ENCODE measurements at places on chromosomes 2 and 18.

GRCh38 chr2:237594514-237594871, 4.0 kb upstream of the RAB17 start:
- no peak for DNase-seq

- no peak for DNase-seq
These were observed 53.0 kb downstream of the POLR1A start for GRCh38 chr2:86052676-86053075.

DNA sequence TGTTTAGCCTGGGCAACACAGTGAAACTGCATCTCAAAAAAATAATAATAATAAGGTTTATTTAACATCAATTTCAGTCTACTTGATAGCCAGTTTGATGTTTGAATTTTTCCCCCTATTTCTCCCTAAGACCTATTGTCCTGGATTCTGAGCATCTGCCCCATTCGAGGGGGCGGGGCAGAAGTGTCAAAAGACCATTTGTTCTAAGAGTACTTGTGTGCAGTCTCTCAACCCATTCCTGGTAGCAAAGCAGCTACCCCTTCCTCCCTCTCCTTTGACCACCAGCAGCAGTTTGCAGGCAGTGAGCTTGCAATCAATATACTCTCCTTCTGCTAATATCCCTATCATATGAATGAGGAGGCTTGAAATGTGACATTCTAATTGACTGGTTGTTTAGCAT, 71.9 kb downstream of the VWC2L start:
- no peak for DNase-seq

GRCh38 chr2:26521054-26521912, 43.4 kb upstream of the OTOF start:
- no peak for DNase-seq

DNA sequence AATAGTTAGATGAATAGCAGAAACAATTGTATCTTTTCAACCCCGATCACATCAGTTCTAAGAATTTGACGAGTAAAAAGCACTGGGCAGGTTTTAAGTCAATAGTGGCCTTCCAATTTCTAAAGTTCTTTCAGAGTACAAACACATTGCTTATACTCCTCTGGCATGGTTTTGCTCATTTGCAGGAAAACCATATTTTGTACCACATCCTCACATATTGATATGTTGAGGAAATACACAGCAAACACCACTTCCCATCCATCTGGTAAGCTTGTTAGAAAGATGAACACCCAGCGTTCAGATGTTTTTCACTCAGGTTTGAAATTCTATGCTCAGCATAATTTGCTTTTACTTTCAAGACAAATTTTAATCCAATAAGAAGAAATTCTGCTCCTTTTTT, 344.6 kb upstream of the ACVR2A start:
- no peak for DNase-seq

- DNase-seq = no peak
These were observed 144.9 kb upstream of the MYCN start for GRCh38 chr2:15795426-15795825.

- no peak for DNase-seq
These were observed 1378.4 kb upstream of the PIK3C3 start for GRCh38 chr18:40576507-40577115.

- no peak for DNase-seq
These were observed 139.2 kb upstream of the ARHGAP28 start for GRCh38 chr18:6590326-6590725.

GRCh38 chr2:8985561-8986326, 17.7 kb downstream of the MBOAT2 start:
- no peak for DNase-seq

GRCh38 chr2:222052934-222053367, 245.8 kb downstream of the PAX3 start:
- DNase-seq = no peak

GRCh38 chr2:191881982-191882816, 35.3 kb upstream of the CAVIN2 start:
- DNase-seq = no peak

DNA sequence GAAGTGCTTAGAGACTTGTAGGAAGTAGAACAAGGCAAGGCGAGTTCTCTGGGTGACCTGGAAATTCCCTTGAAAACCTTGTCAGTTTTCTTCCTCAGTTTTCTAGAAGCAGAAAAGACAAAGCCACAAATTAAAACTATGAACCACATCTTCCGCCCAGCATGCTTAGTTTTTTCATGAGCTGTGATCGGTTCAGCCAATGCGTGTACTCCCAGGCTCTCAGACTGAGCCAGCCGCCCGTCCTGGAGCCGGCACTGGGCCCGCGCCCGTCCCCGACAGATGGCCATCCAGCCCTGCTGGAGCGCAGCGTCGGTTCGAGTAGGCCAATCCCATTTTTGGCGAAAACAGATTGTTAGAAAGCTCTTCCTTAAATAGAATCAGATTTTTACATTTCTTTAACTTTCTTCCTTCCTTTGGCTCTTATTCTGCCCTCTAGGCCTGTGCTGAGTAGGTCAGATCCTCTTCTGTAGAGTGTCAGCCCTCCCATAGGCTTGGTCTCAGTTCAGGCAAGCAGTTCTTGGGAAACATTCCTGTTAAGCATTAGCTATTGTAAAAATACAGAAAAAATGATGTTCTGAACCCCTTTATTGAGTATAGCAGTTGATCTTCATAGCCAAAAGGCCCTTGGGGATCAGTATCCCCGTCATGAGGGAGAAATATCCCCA, 112.5 kb downstream of the NCK2 start:
- no peak for DNase-seq

DNA sequence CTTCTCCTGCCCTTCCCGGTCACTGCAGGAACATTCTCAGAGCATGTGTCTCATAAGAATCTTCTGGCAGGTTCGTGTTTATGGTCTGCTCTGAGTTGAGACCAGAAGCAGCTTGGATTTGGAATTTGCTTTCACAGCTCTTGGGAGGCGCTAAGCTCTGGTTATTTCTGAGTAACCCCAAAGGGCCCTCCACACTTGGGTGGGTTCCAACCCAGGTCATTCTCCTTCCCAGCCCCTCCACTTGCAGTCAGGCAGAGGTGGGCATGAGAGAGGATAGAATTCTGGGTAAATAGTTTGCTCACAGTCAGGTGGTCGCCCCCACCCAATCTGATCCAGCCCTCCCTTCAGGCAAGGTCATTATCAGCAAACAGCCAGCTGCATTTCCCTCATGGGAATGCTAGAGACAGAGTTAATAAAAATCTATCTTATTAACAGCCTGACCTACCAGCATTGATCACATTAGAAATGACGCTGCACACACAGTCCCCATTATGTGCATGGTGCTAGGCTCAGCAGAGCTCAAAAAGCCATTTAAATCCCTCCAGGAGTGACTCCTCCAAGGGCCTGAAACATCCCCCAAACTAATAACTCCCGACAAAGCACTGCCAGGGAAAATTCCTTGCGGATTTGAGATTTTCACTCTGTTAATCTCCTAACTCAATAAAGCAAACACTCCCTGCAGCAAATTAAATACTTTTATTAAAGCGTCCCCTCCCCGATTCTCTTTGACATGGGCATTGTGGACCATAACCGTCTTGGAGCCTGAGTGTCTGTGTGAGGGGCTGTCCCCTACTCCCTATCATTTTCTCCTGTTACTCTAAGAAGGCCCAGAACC, 61.9 kb downstream of the SLC4A5 start:
- no peak for DNase-seq

- no peak for DNase-seq
These were observed 619 bp downstream of the GALM start for GRCh38 chr2:38666556-38666910.

DNA sequence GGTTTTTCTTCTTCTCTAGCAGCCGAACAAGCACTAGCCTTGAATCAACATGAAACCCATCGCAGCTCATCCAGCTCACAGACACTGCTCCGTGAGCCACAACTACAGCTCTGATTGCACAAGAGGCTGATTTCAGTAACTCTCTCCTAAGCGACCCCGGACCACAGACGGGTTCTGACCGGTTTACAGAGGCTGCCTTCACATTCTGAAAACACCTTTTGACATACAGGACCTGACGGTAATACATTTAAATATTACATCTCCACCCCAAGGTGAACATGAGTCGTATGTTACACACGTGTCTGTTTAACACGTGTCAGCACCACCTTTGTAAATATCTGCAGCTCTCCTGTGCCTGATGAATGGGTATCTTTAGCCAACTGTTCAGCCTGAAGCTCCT, 120.7 kb downstream of the TMEM18 start:
- DNase-seq = no peak

DNA sequence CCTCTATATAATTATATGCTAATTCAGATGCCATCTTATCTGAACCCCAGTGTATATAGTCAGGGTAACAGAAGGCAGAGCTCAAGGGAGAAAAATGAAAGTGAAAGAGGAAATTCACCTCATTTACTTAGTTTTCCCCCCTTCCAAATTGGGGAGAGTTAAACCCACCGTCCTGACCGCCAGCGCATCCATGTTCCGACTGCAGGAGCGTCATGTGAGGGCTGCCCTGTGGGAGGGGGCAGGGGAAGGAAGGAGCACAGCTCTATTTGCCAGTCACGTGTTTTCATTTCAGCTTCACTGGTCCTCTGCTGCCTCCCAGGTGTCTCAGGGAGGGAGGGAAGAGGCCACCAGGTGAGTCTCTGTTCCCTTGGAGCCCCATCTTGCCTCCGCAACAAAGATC, 13.2 kb downstream of the CNNM4 start:
- DNase-seq = peak; percentile 63

DNA sequence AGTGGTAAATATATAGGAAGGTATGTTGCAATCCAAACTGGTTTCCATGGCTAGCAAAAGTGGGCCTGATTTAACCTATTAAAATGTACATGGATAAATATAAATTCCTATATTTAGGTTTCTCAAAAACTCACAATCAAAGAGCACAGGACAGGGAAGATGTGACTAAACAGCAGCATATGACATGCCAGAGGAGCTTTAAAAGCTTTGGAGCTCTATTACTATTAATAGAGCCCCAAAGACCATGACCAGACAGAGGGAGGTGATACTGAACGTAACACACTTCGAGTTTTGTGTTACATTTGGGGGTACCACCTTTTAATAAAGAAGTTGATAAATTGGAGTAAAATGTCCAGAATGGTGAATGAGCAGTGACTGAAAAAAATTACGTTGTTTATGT, 179.5 kb upstream of the SLC14A2 start:
- DNase-seq = no peak

- DNase-seq = no peak
These were observed 38.7 kb downstream of the PKDCC start for GRCh38 chr2:42086500-42086953.

DNA sequence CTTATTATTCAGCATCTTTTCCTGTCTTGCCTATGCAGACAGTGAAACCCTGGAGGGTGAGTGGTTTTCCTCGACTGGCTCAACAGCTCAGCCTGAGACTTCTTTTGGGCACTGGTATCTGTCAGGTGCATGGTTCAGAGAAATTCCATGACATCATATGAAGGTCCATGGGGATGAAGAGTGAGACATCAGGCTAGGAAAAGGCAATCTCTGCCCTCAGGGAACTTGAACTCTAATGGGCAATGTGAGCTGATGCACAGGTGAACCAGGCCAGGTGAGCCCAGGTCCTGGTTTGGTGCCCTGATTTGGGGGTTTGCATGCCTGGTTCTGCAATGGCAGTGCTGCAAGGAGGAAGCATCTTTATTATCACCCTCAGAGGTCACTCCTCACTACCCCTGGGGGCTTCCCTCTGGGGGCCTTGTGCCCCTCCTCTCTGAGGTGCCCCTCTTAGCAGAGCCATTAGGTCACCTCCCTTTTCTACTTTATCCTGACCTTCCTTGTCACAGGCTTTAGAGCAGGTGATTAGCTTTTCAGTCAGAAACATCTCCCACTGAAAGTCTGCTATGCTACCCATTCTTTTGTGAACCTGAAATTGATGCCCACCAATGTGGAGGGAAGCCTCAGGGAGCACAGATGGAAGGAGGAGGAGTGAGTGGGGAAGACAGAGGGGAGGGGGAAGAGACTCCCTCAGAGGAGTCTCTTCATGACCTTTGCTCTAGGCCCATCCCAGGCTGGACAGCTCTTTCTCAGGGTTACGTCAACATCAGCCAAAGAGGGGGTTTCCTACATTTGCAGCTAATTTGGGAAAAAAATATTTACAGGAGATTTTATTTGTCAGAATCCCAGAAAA, 47.3 kb downstream of the MERTK start:
- no peak for DNase-seq

GRCh38 chr2:29304399-29305060, 189.3 kb downstream of the CLIP4 start:
- DNase-seq = no peak

GRCh38 chr2:124122340-124122739, 97.3 kb downstream of the CNTNAP5 start:
- no peak for DNase-seq

GRCh38 chr2:86048888-86049287, 56.8 kb downstream of the POLR1A start:
- DNase-seq = no peak

DNA sequence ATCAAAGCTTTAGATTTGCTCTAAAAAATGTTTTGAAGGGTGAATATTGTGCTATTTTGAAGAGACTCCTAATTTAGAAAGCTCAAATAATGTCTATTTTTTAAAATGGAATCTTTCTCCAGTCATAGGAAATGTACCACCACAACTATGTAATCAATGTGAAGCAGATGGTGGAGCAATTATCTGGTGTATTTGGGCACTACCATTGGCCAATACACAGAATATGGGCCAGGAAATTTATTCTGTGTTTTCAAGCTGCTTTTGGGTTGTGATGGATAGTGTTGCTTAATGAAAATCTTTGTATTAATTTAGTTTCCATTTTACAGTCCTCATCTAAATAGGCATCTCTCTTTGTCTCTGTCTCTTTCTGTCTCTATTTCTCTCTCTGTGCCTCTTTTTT, 17.1 kb upstream of the VWC2L start:
- no peak for DNase-seq

DNA sequence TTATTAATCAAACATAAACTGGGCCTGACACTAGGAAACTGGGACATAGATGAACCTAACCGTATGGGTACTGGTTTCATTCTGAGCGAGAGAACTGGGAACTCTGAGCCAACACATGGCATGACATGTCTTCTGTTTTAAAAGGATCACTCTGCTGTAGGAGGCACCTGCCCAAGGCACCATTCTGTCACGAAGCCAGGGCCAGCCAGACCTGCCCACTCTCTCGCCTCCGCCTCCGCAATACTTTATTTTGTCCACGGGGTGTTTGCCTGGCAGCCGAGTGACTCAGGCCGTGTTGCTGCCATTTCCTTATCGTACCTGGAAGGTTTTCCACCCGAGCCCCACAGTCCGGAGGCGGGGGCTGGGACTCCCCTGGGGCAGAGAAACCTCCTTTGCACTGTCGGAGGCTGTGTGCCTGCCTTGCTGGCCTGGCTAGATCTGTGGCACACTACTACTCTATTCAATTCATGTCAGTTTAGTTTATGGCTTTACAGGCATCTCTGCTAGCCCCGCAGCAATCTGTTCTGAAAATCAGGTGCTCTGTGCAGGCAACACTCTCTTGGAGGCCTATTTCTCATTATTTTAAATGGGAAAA, 120.4 kb upstream of the ACKR3 start:
- DNase-seq = no peak

GRCh38 chr2:39668576-39669080, 2.9 kb downstream of the TMEM178A start:
- no peak for DNase-seq

All from GM06990 (cell line).